Activated CD4-positive, alpha-beta T cell treated with anti-CD3 and anti-CD28 coated beads for 24 hours (primary cell): ENCODE measurements at places on chromosomes 11 and 22.

GRCh38 chr11:66126808-66127555 is 56.9 kb downstream of the PACS1 start:
- DNase-seq, result peak; percentile 38

DNA sequence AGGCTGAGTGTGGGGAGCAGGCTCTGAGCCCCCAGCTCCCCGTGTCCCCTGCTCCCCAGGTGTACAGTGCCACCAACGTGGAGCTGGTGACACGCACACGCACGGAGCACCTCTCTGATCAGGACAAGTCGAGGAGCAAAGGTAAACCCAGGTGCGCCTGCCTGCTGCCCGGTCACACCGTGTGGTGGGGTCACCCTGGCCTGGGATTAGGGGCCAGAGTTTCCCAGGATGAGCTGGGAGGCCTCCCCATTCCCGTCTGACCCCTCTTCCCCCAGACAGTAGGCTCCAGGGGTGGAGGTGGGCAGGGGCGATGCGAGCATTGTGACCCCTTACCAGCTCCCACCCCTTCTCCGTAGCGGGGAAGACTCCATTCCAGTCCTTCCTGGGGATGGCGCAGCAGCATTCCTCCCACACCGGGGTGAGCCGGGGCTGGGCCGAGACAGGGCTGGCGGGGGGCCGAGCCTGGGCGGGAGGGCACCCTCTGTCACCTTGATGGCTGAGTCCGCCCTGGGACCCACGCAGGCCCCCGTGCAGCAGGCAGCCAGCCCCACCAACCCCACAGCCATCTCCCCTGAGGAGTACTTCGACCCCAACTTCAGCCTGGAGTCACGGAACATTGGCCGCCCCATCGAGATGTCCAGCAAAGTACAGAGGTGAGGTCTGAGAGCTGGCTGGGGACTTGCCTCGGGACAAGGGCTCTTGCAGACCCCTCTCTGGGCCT is 3.7 kb upstream of the SSH3 start:
- DNase-seq, result no peak

GRCh38 chr22:41237707-41238569 is 2.8 kb downstream of the CHADL start:
- DNase-seq, result peak; percentile 69

DNA sequence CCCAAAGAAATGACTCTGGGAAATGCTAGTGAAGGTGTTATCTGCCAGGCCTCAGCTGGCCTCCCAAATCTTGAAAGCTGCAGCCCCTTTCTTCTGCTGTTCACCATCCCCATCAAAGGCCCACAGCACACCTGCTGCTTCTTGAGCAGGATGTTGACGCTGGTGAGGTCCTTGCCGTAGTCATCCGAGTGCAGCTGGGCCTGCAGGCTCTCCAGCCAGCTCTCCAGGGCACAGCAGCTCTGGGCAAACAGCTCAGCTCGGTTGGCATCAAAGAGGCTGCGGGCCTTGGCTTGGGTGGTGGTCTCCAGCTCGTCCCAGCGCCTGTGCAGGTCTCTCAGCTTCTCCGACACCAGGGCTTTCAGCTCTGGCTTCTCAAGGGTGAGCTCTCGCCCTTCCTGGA is 18.5 kb upstream of the RBM4B start:
- DNase-seq, result no peak

DNA sequence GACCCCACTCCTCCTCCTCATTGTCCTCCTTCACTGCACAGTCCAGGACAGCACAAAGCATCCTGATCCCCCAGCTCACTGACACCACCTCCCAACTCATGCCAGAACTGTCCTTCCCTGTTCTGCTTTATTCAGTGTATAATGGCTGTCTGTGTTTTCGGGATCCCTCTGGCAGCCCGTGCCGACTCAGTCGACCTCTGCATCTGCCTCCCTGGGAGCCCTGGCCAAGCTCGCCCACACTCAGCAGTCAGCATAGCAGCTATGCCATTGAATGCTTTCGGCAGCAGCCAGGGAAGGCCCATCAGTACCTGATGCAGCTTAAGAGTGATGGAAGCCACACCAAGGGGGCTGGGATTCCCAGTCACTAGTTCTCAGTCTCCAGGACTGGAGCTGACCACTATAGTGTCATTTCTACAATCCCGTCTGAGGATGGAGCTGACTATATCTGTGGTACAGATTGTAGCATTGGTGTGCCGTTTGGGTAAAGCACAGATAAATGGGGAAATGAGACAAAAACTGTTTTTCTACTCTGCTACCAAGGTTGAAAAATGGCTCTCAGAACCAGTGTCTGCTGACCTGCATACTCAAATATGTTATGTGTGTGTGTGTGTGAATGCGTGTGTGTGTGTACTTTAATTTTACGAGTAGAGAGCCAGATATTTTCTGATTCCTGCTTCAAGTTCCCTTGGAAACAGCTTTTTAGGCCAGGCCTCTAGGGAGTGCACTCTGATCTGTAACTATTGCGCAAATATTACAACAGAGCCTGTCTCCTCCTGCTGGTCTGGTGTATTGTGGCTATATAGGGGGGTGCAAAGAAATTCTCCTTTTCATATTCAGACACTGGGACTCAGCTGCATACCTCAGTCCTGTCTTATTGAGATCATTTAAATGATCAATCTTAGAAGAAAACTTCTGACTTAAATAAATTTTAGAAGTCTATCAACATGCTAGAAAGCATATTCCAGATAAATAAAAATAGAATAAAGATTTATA is 78.8 kb upstream of the TOP3B start:
- no peak for DNase-seq

DNA sequence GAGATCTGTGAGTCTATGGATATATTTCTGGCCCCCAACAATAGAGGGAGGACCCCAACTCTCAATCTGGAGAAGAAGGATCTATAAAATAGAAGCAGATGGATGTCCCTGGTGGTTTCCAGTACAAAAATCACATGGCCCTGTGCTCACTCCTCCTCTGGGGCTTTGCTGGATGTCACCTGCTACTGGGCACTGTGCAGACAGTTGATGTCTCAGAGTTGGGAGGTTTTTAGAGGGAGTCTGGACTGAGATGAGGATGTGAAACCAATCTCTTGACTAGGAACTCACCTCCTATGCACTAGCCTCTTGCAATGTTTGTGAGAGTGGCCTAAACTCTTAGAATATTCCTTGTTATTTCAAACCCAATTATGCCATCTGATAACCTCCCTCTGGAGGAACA is 107.2 kb downstream of the SCN3B start:
- no peak for DNase-seq

DNA sequence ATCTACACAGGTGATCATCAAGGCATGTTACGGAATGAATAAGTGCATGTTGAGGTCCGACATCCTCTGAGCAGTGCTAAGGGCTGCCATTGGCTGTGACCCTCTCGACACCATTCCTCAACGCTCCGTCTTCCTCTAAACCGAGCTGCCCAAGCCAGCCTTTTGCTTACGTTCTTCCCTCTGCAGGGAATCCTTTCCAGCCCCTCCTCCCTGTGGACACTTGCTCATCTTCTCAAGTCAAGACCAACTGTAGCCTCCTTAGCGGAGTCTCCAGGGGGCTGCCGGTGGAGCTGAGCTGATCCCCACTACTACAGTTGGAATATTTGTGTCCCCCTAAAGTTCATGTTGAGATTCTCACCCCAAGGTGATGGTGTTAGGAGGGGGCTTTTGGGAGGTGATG is 781.0 kb downstream of the TBC1D22A start:
- DNase-seq, result no peak

- no peak for DNase-seq
Observed at GRCh38 chr11:116637766-116638165, 135.0 kb downstream of the BUD13 start.

GRCh38 chr11:2406878-2407410 is 6.4 kb downstream of the TSSC4 start:
- no peak for DNase-seq

- DNase-seq, result no peak
Observed at GRCh38 chr11:96744697-96745096, 354.9 kb downstream of the JRKL start.

GRCh38 chr11:122114976-122115375 is 1.0 kb downstream of the BLID start:
- no peak for DNase-seq

DNA sequence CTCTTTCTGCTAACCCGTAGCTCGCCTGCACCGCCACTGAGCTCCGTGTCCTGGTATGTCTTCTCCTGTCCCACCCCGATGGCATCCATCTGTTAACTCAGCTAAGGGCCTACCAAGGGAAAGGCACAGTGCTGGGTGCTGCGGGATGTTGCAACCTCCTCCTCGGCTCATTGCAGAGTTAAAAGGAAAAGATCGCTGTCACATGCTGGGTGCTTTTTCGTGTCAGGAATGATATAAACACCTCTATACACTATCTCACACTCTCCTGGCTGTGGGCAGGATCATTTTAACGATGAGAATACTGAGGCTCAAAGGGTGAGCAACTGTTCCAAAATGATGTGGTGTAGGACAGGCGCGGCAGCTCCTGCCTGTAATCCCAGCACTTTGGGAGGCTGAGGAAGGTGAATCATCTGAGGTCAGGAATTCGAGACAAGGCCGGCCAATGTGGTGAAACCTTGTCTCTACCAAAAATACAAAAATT is 10.1 kb downstream of the TXN2 start:
- DNase-seq, result no peak

GRCh38 chr22:32079130-32080089 is 36.3 kb downstream of the SLC5A1 start:
- DNase-seq, result no peak

- DNase-seq, result no peak
Observed at GRCh38 chr22:36144886-36145541, 15.5 kb downstream of the APOL3 start.
